ENCODE measurements at places on chromosomes 12 and 14.

DNA sequence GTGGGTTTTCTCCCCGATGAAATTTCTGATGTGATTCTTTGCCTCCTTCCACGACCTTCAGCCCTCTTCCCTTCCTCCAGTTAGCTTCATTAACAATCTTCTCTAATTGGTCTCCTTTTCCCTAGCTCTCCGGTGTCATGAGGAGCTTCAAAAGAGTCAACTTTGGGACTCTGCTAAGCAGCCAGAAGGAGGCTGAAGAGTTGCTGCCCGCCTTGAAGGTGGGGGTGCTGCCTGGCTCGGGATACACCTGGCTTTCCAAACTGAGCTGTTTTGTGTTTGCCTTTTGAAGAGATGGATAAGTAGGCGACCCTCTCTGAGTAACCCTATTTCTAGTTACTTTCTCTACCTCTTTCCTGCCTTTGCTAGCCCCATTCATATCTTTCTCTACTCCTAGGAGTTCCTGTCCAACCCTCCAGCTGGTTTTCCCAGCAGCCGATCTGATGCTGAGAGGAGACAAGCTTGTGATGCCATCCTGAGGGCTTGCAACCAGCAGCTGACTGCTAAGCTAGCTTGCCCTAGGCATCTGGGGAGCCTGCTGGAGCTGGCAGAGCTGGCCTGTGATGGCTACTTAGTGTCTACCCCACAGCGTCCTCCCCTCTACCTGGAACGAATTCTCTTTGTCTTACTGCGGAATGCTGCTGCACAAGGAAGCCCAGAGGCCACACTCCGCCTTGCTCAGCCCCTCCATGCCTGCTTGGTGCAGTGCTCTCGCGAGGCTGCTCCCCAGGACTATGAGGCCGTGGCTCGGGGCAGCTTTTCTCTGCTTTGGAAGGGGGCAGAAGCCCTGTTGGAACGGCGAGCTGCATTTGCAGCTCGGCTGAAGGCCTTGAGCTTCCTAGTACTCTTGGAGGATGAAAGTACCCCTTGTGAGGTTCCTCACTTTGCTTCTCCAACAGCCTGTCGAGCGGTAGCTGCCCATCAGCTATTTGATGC is 797 bp downstream of the ESPL1 start:
- DNase-seq: no peak

DNA sequence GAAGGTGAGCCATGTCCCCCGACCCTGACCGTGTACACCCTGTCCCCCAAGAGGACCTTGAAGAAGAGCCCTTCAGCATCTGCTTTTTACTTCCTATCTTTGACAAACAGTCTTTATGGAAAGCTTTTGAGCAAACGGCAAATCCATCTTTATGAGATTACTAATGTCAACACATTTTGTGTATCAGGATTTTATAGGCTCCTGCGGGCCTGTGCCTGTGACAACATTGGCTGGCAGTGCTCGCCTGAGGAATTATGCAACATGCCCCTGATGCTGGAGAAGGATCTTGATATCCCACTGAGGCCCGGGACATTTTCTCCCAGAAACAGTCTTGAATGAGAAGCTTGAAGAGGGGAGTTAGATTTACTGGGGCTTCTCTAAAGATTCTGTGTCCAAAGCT is 416.5 kb downstream of the NRXN3 start:
- DNase-seq: no peak

DNA sequence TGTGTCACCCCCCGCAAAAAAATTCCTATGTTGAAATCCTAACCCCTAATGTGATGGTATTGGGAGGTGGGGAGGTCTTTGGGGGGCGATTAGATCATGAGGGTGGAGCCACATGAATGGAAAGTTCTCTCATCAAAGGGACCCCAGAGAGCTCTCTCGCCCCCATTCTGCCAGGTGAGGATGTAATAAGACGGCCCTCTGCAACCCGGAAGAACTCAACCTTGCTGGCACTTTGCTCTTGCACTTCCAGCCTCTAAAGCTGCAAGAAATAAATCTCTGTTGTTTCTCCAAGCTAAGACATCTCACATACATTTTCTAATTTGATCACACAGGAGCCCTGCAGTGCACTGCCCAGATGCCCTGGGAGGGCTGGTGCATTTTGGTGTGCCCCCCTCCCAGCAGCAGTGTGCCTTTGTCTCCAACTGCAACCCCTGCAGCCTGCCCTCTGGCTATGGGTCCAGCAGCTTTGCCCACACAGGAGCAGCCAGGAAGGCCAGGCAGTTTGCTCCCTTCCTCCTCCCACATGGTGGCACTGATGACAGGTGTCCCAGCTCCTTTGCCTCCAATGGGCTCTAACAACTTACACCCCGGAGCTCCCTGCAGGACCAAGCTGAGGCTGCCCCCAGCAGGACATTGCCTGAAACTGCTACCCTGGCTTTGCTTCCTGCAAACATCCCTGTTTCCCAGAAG is 59.3 kb downstream of the C14orf132 start:
- DNase-seq: no peak

GRCh38 chr14:80095623-80096022 is 115.7 kb downstream of the DIO2 start:
- no peak for DNase-seq

DNA sequence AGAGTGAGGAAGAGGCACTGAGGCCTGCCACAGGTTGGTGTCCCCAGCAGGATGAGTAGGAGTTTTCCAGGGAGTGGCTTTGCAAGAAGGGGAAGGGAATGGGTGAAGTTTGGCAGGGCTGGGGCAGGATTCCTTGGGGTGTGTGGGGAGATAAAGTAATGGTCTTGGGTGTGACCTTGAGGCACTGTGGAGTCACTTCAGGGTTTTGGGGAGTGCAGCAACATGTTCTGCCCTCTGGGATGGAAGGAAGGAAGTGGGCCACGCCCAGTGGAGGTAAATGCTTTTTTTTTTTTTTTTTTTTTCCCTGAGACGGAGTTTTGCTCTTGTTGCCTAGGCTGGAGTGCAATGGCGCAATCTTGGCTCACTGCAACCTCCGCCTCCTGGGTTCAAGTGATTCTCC is 108.9 kb downstream of the ADCK1 start:
- no peak for DNase-seq

- DNase-seq: no peak
Observed at GRCh38 chr12:66050283-66050576, 80.3 kb downstream of the LLPH start.

GRCh38 chr12:132524405-132524804 is 34.5 kb downstream of the FBRSL1 start:
- DNase-seq: no peak

- DNase-seq: no peak
Observed at GRCh38 chr14:36317650-36318049, 2.8 kb downstream of the MBIP start.

DNA sequence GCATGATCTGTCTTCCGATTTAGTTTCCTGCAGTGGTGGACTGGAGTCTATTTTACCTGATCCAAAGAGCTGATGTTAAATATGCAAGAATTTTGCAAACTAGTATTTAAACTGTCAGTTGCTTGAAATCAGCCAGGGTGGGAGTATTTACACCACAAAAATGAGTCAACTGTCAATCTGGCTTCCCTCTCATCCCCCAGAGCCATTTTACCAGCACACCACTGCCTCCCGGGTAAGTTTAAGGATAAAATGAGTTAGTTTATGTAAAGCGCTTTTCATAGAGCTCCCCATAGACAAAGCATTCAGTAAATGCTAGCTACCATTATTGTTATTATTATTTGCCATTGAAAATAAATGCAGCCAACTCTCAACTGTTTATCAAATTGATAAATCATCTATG is 106.3 kb upstream of the FRMD6 start:
- no peak for DNase-seq
